ENCODE measurements at places on chromosomes 3 and 15.

DNA sequence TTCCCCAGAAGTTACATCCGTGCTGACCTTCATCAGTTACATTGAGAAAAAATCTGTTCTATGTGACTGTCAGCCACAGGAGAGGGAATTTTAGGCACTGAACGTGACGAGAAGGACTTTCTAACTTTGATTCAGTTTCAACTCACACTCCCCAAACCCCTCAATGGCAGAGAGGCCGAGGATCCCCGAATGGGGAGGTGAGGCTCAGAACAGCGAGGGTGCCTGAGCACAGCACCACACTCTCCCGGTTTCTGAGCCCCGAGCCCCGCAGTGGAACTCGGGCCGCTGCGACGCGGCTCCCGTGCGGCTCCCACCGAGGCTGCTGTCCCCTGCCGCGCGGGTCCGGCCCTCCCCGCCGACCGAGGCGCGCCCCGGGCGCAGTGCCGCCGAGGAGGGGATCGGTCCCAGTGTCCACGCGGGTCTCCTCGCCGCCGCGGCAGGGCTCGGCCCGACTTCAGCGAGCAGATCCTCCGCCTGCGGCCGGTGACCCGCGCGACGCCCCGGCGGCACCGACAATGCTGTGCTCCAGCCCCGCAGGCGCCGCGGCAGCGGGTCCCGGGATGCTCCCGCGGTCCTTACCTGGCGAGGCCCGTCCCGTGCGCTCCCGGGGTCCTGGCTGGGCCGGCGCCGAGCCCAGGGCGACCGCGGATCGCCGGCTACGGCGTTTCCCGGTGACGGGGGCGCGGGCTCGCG is 439 bp downstream of the CTXND1 start:
- peak; percentile 75 for DNase-seq

DNA sequence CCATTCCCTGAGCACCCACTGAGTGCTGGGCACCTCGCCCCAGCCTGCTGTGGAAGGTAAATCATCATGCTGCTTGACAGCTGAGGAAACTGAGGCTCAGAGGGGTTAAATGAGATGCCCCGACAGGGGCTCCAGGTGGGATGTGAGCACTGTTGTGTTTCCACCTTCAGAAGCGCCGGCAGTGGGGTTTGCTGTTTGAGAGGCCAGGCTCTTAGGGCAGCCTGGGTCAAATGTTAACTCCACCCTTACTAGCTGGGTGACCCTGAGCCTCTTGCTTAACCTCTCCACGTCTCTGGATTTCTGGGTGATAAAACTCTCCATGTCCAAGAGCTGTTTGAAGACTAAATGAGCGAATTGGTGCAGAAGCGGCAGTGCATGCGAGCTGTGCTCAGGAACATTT is 43.1 kb downstream of the FAM3D start:
- no peak for DNase-seq

DNA sequence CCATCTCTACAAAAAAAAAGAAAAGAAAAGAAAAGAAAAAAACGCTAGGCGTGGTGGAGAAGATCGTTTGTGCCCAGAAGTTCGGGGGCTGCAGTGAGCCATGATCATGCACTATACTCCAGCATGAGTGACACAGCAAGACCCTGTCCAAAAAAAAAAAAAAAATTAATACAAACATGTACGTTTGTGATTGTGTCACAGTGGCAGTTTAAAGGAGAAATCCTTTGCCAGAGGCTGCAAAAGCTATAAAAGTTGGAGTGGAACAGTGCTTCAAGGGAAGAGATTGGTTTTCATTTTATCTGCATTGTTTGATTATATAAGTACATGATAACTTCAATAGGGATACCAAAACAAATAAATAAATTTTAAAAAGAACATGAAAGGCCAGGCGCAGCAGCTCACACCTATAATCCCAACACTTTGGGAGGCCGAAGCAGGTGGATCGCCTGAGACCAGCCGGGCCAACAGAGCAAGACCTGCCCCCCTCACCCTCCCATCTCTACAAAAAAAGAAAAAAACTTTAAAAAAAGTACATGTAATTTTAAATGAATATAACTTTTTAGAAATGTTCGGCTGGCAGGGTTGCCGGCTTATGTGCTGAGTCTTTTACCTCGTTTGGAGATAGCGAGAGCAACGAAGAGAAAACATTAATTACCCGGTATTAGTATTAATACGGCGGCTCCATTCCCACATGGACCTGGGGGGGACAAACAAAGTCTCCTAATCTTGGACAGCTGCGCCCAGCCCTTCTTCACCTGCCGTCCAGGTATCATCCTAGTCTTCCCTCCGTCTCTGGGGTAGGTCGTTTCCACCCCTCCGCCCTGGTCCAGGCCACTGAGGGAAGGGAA is 573 bp upstream of the DIS3L start:
- no peak for DNase-seq

DNA sequence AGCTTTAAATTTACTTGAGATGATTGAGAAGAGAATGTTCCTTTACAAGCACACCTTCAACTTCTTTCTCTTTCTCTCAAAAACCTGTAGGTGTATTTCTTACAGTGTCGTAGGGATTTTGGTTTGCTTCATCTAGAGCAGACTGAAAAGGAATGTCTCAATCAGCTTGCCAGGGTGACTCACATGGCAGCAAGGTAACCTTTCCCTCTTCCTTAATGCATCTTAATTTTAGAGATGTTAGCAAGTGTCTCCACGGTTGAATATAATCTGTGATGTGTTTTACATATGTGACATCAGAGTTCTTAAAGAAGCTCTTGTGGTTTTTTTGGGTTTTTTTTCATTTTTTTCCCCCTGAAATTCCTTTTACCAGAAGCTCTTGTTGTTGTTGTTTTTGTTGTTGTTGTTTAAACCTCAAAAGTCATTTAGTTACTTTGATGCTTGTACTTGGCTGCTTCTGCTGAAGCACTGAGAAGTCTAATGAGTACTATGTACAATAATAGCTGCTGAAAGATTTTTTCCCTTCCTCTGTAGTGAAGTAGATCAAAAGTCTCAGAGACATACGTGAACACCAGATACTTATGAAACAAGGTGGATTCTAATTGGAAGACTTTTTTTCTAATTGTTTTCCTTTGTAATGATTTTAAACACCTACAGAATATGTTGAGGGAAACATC is 83.1 kb downstream of the RETNLB start:
- no peak for DNase-seq

GRCh38 chr3:33658991-33659848 is 58.8 kb downstream of the CLASP2 start:
- DNase-seq, result peak; percentile 74

DNA sequence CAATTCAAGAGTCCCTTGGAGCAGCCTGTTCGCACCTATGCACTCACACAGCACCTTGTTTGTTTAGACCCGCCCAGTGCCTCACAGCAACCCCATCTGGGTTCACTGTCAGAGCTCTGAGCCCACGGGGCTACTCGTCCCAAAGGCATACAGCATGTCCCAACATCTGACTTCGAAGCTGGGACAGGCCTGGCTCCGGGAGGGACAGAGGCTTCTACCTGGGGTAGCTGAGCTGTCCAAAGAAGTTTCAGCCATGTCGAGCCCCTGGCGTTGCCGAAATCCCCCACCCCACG is 28.6 kb upstream of the CYP11A1 start:
- no peak for DNase-seq
